RPMI7951 (cell line): ENCODE measurements at places on chromosomes 5 and 9. TPM values are rescaled to one million over a fixed set of nuclear protein-coding genes. Genes with fewer than 3 reads are reported as not detected.

The PCDHGB4 gene
- 12.0 and 12.7 TPM in 2 replicates for total RNA-seq

The NIPAL4 gene
- 0.10 and 0.48 TPM in 2 replicates for total RNA-seq

GRCh38 chr9:133782157-133783130 is 44.3 kb upstream of the SARDH start:
- peak; percentile 48 for DNase-seq

The TMEM8B gene
- 1.4 and 1.9 TPM in 2 replicates for total RNA-seq
